Stimulated activated CD8-positive, alpha-beta memory T cell treated with anti-CD3 and anti-CD28 coated beads, Interleukin-15, amount 100 ng/mL, for 24 hours (primary cell): ENCODE measurements at places on chromosomes 6 and 20.

GRCh38 chr6:68635412-68635705 lies 277 bp downstream of the ADGRB3 start:
- DNase-seq: no peak

GRCh38 chr20:45246109-45246508 lies 8.3 kb downstream of the SLPI start:
- no peak for DNase-seq

- no peak for DNase-seq
Measured at GRCh38 chr6:19988555-19988954, 151.4 kb downstream of the ID4 start.

- no peak for DNase-seq
Measured at GRCh38 chr6:25061289-25061936, 125.7 kb upstream of the RIPOR2 start.

DNA sequence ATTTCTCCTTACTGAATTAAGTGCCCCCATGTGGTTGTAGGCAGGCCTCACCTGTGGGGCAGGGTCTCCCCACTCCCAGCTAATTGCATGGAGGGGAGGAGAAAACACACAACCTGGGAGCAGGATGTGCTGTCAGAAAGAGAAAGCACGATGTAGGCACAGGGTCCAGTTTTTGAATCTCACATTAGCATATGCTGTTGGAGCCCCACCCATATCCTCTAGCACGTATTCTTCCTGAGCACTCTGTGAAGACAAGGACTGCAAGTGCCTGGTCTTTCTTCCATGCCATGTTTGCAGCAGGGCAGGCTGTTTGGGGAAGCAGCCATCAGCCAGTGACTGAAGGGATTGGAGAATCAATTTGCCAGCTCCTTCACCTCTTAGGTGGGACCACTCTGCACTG lies 108.2 kb downstream of the CFAP61 start:
- no peak for DNase-seq

- no peak for DNase-seq
Measured at GRCh38 chr6:123661105-123661891, 24.5 kb upstream of the TRDN start.

- DNase-seq: no peak
Measured at GRCh38 chr6:19898141-19898740, 61.1 kb downstream of the ID4 start.

- no peak for DNase-seq
Measured at GRCh38 chr6:126066053-126067048, 80.0 kb downstream of the TRMT11 start.

- DNase-seq: no peak
Measured at GRCh38 chr20:43909720-43910119, 4.9 kb upstream of the TOX2 start.

DNA sequence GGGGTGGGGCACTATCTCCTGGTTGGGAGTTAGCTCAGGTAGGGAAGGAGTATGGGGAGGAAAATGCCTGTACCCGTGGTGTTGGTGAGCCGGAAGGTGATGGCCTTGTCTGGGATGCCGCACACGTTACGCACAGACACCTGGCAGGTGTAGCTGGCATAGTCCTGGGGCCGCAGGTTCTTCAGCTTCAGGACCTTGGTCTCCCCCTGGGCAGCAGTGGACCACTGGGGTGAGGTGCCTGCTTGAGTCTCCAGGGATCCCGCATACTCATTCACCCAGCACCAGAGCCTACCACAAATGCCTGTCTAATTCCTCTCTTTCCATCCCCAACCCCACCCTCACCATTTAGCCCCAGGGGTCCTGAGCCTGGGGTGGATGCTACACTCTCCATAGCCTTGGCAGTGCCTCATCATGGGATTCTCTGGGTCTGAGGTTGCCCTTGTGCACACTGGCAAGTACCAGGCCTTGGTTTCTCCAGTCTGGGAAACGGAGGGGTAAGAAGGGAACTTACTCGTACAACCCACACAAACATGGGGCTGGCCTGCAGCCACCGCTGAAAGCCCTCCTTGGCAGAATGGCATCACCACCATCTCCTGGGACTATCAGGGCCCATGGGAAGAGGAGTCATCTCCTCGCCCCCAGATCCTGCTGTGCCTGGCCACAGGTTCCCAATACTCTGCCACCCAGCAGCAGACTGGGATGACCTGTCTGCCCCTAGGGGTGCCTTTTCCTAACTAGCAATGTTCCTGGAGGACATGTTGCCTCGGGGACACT lies 42.8 kb downstream of the MDGA1 start:
- DNase-seq: no peak

DNA sequence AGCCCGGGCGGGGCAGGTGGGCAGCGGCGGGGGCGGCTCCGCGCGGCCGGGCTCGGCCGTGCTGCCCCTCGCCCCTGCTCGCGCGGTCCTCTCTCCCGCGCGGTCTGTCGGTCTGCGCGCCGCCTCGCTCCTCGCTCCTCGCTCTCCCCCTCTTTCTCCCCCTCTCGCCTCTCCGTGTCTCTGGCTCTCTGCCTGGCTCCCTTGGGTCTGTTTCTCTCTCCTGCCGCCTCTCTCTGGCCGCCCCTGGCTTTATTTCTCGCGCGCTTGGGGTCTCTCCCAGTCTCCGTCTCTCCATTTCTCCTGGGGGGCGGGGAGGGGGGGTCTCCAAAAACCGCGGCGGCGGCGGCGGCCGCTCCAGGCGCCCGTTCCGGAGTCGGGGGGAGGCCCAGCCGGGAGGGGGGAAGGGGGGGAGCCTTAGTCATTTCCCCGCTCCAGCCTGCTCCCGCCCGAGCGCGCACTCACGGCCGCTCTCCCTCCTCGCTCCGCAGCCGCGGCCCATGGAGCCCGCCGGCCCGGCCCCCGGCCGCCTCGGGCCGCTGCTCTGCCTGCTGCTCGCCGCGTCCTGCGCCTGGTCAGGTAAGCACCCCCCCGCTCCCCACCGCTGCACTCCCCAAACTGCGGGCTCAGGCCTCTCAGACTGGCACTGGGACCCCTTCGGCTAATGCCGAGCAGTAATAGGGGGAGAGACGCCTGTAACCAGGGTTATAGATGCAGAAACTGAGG lies at the start of gene SIRPA:
Gene SIRPA, plus strand, starts transcription at position 457 of the 723 bp plus-strand sequence. Its CDS starts 41 bp downstream, at position 498.
- no peak for DNase-seq
